ENCODE measurements at places on chromosomes 3 and 15.

DNA sequence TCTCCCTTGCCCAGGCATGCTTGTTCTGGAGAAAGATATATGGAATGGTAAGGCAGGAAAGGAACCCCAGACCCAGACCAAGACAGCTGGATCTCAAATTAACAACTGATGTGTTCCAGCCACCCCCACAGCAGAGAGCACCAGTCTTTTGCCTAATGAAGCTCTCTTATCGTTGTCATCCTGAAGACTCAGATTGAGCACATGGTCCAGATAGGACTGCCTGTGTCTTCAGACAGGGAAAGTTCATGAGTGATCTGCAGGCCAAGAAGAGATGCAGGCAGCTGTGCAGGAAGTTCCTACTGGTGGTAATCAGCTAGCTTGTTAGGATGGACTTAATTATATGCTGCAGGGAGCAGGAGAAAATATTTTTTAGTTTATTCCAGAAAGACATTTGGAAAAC, 53.3 kb downstream of the PPP2R3A start:
- no peak for DNase-seq

DNA sequence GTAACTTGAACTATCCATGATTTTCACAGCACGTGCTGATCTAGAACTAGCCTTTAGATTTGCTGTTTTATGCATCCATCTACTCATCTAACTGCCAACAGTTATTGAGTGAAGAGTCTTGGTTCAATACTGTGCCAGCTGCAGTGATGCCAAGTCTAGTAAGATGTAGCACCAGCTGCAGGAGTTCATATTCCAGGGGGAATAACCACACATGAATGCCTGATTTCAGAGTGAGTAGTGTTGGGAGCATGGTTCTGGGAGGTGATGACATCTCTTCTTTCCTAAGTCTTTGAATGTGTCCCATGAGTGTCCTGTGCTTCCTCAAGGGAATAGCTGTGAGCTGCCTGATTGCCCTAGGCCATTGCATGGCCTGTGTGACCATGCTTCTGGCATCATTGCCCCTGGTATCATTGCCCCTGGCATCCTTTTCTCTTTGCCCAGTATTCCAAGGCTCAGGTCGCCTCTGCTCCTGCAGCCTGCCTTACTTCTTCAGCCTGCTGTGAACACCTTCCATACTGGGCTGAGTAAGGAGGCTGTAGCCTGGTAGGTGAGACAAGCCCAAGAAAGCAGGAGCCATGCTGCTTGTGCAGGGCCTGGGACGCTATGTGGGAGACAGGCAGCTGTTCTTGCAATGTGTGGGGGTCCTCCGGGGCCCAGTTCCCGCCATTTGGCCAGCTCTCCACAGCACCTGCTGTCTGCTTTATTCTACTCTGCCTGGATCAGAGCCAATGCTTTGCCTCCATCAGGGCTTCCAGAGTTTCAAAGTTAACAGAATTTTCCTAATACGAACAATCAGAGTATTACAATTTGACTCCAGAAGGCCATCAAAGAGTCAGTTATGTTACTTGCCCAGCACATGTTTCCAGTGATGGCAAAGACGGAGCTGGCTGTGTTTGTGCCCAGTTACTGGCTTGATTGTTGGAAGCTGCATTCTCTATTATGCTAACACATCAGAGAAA, 73.2 kb downstream of the CLSTN2 start:
- DNase-seq = no peak

DNA sequence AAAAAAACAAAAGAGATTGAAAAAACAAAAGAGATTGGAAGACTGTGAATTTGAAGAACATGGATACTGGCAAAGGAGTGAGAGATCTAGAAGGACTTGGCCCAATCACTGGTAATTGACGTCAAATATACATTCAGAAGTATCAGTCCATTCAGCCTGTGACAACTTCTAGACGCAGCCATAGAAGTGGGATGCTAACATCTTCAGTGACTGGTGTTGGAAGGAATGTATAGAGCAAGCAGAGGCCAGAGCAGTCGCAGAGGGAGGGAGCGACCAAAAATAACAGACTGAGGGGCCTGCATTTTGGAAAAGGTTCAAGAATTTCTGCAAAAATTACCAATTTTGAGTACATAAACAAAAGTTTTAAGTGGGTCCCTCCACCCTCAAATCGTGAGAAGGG, 473.3 kb downstream of the CADM2 start:
- no peak for DNase-seq

DNA sequence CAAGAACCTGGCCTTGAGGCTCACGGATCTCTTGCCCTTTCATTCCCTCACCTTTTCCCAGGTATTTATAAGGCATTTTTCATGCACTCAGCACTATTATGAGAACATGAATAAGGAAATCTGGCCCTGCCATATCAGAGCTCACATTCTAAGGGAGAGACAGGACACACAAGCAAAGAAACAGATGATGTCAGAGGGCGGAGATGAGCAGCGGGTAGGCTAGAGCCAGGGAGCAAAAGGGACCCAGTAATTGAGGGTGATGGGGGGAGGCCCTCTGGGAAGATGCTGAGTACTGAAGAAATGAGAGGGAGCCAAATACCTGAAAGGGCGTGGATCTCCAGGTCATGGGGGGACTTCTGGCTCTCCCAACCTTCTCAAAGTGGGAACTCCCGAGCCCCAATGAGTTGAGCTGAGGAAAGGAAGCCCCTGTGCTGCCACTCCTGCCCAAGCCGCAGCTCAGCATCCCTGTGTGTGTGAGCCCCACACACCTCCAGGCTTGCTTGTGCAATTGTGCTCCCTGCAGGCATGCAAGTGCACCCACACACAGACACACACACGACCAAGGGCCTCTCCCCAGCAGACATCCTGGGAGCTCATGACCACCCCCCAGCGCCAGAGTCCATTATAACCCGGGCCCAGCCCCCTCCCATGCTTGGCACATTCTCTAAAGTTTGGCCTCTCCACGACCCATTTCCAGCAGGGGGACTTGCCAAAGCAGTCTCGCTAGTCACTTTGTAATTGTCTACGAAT, 81.4 kb upstream of the PXYLP1 start:
- DNase-seq = no peak

DNA sequence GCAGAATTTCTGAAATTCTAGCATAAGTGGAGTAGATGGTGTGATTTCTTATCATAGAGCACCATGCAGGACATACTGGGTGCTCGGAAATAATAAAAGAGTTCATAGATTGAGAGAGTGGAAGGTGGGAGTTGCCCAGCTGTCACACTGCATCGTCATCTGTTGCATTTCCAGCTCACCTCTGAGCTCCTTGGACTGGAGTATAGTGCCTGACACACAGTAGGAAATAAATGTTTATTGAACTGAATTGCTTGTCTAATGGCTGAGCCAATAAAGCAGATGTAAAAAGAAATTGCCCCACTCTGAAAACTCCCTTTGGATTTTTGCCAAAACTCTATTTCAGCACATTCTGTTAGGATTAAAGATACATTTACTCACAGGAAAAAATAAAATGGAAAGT, 108.9 kb upstream of the UBE2E1 start:
- no peak for DNase-seq

- DNase-seq = no peak
Observed at GRCh38 chr3:66386011-66386924, 114.6 kb downstream of the LRIG1 start.

GRCh38 chr15:37934340-37934739, at the start of gene TMCO5A:
TSS of gene TMCO5A (plus strand) at chr15:37934640. CDS start at chr15:37936324, 1,684 bp downstream.
- DNase-seq = no peak

DNA sequence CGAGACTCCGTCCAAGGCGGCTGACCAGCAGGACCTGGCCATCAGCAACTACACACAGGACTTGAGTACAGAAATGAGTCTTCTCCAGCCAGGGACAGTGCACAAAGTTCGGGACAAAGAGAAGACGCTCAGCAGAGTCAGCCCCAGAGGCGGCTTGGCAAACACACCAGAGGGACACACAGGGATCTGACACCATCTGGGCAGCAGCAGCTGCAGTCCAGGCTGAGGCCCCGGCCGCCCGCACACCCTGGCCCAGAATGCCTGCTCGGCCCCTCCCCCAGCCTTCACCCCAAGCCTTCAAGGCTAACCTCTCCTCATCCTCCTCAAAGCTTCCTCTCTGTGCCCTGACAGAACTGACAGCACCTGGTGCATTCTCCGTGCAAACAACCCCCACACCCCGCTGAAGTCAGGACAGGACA, 61.1 kb downstream of the XXYLT1 start:
- DNase-seq = no peak

DNA sequence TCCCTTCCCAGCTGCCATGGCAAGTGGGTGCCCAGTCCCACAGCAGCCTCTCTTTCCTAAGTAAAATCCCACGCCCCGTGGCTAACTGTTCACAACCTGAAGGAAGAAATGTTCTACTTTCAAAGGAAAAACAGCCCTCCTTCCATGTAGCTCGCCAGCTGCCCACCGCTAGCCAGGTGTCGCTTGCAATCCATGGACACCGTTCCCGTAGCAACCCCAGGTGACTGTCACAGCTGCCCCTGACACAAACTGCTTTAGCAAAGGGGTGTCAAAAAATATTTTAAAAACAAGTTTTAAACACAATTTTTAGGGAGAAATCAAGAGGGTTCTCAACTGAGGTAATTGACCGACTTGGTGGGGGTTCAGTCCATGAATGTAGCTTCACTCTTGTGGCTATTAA, 21.0 kb upstream of the CGNL1 start:
- DNase-seq = no peak

DNA sequence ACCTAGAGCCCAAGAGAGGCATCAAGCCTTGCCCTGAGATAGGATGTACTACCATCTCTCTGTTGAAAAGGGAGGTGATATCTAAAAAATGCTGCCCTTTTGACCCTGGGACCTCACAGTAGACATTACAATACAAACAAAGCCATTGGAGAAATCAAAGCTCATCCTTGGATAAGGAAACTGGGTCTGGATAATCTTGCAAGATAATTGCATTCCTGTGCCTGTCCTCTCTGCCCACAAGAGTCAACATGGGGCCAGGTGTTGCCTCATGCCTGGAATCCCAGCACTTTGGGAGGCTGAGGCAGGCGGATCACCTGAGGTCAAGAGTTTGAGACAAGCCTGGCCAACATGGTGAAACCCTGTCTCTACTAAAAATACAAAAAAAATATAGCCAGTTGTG, 57.3 kb upstream of the DLG1 start:
- DNase-seq = no peak

DNA sequence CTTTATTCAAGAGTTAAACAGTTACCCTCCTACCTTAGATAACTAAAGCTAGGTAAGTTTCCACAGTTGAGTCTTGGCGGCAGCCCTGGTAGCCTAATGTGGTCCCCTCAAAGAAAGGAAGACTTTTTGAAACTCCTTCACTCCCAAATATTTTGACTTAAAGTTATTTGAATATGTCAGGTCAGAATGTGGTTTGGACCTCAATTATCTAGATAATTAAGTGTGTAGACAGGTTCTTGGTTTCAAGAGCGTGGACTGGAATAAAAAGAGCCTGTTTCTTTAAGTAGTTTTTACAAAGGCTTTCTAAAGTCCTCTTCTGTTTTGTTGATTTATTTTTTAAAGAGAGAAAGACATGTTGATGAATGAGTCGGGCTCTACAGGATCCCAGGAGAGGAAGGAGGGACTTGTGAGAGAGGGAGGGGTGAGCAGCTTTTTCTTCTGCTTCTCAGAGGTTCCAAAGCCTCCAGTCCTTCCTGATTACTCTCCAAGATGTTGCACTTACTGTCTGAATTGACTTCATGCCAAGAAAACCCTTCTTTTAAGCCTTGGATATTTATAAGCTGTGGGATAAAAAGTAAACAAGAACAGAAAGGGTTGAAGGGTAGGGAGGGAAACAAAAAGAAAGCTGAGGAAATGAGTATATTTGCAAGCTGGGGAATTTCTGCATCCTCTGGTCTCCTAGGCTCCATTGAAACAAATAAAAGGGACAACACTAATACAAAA, 457.4 kb downstream of the IGSF11 start:
- no peak for DNase-seq

GRCh38 chr3:10549617-10550230, 44.3 kb upstream of the ATP2B2 start:
- no peak for DNase-seq

GRCh38 chr3:73863546-73864079, 238.9 kb upstream of the PDZRN3 start:
- no peak for DNase-seq

DNA sequence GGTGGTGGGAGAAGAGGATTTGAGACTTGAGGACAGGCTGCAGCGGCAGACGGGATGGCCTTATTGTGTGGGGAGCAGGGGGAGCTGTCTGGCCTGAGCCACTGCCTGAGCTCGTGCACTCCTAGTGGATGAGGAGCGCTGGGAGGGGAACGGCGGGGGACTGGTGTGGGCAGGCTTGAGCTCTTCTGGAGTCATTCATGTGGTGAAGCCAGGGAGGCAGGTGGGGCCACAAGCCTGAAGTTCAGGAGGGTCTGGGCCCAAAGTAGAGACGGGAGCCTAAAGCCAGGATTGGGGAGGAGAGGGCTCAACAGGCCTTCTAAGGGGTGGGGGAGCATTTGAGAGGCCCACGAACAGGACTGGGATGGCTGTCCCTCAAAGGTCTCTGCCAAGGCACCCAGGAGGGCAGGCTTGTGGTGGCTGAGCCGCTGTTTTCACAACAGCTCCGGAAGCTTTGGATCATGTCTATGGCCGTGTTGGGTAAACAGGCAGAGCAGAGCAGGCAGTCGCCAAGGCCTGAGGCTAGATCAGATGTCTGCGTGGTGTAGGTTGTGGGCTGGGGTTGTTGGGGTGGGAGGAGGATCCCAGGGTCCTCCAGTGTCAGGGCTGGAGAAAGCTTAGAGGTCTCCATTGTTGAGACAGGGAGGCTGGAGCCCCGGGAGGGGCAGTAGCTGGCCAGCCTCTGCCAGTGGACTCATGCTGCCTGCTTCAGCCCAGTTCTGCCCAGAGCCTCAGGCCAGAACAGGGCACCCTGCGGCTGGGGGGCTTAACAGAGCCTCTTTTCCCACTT, 8.2 kb downstream of the PRKCD start:
- no peak for DNase-seq

DNA sequence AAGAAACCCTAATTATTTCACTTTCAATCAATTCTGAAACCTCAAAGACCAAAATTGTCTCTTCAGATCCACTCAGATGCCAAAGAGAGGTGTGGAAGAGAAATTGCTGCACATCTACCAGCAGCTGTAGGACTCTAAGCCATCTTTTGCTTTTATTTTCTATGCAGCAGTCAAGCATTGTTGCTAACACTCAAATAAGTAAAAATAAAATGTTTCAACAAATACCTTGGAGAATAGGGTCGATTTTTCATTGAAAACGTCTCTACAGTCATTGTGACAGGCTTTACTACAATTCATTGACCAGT, 66.4 kb upstream of the CFAP20DC start:
- no peak for DNase-seq

DNA sequence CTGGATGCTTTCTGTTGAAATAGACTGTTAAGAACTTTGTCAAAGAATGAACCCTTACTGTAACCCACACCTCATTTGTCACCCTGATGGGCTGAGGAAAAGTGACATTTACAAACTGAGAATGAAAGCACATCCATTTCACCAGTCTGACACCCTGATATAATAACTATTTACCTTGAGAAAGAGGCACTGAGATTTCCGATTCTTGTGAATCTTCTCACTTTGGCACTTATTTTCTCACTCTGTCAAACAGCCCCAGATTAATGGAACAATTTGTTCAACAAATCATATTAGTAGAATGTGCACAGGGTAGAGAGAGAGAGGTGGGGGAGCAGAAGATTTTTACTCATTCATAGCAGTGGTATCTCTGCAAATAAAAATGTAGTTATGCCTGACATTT, 606.9 kb downstream of the MCTP2 start:
- no peak for DNase-seq

- no peak for DNase-seq
Observed at GRCh38 chr3:147758771-147759170, 349.6 kb downstream of the ZIC1 start.

- DNase-seq = no peak
Observed at GRCh38 chr3:43948013-43948412, 257.3 kb downstream of the ABHD5 start.

GRCh38 chr15:66269326-66270090, 16.0 kb upstream of the MEGF11 start:
- DNase-seq = no peak

Measured in NK-92 treated with Interleukin-12 subunit alpha and Interleukin-12 subunit beta, amount 100 ng/mL, for 24 hours (cell line).